ENCODE measurements at places on chromosomes 3 and 15. TPM values are rescaled to one million over a fixed set of nuclear protein-coding genes. Genes with fewer than 3 reads are reported as not detected.

Gene GATA2
- total RNA-seq: 0.91 TPM

DNA sequence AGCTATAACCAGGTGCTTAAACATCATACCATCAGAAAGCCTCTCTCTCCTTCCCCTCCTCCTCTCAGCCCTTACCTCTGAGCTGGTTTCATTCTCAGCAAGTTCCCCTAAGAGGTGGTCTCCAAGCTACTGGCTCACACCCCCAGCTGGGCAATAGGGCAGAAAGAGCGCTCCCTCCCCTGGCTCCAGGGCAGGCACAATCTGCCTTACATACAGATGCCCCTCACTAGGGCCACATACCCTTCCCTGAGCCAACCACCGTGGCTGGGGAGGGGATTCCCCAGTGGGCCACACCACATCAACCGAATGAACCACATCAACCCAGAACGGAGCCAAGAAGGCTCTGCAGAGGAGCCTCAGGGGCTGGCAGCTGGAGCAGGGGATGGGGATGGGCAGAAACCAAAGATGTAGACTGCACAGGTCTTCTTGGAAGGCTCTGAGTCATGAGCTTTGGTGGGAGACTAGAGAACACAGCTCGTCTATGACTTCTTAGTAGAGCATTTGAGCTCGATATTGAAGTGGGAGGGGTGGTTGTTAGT lies 4.6 kb upstream of the FBLN2 start:
- DNase-seq: no peak

GRCh38 chr15:49675041-49675440 lies 54.2 kb downstream of the DTWD1 start:
- DNase-seq: no peak

- DNase-seq: no peak
Observed at GRCh38 chr3:147360646-147361453, 45.5 kb downstream of the ZIC4 start.

DNA sequence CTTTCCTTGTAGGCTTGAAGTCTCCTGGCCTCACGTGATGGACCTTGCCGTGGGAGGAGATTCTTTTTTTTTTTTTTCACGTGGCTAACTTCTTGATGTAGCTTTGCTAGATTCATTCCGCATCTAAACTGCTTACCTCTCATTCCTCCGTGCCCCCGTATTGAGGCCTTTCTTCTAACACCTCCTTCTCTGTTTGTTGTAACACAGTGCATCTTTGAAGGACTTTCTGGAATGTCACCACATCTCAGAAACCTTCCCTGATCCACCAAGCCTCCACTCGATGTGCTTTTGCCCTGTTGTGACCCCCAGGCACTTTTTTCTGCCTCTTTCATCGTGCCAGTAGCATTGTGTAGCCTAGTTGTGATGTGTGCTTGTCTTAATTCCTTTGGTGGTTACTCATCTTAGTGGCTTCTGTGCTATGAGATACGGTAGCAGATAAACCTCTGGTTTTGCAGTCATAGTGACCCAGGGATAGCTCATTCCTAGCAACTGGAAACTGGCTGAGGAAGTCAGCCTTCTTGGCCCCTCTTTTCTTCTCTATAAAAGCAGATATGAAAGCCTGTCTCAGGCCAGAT lies 1.6 kb upstream of the BNC1 start:
- no peak for DNase-seq
